Cerebellum (tissue), 4 donors: ENCODE measurements at places on chromosomes 2 and 18. TPM values are rescaled to one million over a fixed set of nuclear protein-coding genes. Genes with fewer than 3 reads are reported as not detected.
A peak's percentile ranks its signal among the peaks of the same experiment; 100 is the strongest.

Gene LGALSL
- total RNA-seq, result 24.8 TPM

Gene CFLAR
- 65.3 TPM for total RNA-seq

- DNase-seq, result no peak
These were observed 111.7 kb downstream of the BCL2 start for GRCh38 chr18:63207835-63208234.

GRCh38 chr18:42510540-42510939, 555.5 kb downstream of the PIK3C3 start:
- DNase-seq, result no peak

- DNase-seq, result no peak
These were observed 17.1 kb downstream of the KRCC1 start for GRCh38 chr2:88038263-88039105.

GRCh38 chr2:208280933-208281332, 14.9 kb downstream of the PIKFYVE start:
- DNase-seq, result no peak

- DNase-seq, result no peak
These were observed 7.7 kb upstream of the ICOS start for GRCh38 chr2:203928849-203929248.

DNA sequence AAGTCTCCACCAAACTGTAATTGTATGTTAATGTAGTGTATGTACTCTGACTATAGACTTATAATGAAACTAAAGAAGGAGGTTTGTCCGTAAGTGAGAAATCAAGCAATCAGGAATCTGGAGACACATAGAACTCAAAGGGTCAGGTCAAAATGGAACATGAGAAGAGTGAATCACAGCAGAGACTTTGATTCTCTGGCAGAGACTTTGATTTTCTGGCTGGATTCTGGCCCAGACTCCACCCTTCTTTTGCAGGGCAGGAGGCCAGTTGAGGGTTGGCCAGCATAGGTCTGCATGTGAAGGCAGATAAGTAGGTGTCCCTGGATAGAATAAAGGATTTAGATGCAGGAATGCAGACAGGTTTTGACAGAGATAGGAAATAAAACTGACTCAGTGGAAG, 11.0 kb upstream of the NCKAP5 start:
- DNase-seq, result no peak

DNA sequence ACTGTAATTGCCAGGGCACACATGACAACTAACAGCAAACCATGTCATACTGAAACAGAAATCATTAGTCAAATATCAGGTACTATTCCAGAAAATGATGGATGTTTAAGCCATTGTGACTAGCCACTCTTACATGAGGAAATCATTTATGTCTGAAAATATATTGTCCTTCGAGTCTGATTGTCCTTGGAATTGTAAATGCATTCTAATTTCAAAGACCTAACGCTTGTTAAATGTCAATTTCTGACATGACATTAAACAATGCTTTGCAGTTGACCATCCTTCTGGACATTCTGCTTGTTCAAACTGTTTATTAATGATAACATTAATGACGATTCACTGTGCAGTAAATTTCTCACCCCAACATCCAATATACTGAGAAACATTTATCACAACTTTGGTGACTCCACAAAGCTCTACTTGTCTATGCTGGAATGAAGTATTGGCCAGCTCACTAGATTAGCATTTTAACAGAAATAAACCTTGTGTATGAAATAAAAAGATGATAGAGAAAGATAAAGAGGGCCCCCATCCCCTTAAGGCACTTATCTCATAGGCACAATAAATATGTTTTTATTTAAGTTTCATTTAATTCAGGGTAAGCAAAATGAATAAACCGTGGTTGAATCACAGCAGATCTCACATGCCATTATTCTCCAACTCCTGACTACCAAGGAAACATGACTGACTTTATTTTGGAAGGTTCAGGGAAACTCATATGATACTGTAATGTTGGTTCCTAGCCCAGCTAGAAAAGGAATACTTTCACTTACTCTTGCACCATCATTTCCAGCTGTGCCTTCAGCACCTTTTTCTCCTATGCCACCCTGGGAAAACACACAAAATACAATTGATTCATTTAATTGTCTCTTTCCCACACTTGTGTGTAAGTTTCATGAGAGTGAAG, 82.3 kb downstream of the COL3A1 start:
- no peak for DNase-seq

- DNase-seq, result no peak
These were observed 61.0 kb downstream of the BIN1 start for GRCh38 chr2:127045792-127046501.

GRCh38 chr18:46073474-46074331, 1.6 kb upstream of the PSTPIP2 start:
- DNase-seq, result peak; percentile 59

- DNase-seq, result no peak
These were observed 162.4 kb upstream of the SESTD1 start for GRCh38 chr2:179427065-179427464.

DNA sequence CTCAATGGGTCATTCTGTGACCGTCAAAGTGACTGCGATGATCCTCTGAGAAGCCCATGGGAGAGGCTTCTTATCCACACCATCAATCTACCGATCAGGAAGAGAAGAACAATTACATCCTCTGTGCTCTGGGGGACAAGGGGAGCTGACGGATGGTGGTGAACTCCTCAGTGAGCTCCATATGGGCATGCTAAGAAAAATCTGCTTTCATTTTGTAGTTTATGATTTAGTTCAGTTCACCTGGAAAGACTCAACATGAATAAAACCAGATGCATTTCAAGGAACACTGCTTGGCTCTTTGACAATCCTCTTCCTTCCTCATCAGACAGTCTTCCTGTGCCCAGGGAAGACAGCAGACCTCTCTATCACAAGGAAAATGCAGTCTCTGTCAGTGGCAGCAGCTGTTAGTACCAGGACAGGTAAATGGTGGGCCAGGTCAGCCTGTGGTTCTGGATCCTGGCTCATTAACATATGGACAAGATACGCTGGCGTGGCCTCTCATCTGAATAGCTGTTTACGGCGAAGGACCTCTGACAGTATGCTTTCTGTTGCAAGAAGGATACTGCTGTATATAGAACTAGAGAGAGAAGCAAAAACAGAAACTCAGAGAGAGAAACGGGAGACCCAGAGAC, 176.9 kb downstream of the BCL2 start:
- DNase-seq, result no peak

GRCh38 chr18:78857314-78858150, 122.1 kb upstream of the SALL3 start:
- DNase-seq, result no peak
